ENCODE measurements at places on chromosomes 1 and 21.
A peak's percentile ranks its signal among the peaks of the same experiment; 100 is the strongest.

- peak; percentile 47 for DNase-seq
Measured at GRCh38 chr1:31182352-31182751, 57.3 kb downstream of the NKAIN1 start.

- DNase-seq: no peak
Measured at GRCh38 chr1:103525114-103525606, 339 bp upstream of the RNPC3 start.

- DNase-seq: no peak
Measured at GRCh38 chr21:24093032-24093431, 1514.2 kb downstream of the MRPL39 start.

- no peak for DNase-seq
Measured at GRCh38 chr1:228717081-228717480, 18.2 kb upstream of the RHOU start.

DNA sequence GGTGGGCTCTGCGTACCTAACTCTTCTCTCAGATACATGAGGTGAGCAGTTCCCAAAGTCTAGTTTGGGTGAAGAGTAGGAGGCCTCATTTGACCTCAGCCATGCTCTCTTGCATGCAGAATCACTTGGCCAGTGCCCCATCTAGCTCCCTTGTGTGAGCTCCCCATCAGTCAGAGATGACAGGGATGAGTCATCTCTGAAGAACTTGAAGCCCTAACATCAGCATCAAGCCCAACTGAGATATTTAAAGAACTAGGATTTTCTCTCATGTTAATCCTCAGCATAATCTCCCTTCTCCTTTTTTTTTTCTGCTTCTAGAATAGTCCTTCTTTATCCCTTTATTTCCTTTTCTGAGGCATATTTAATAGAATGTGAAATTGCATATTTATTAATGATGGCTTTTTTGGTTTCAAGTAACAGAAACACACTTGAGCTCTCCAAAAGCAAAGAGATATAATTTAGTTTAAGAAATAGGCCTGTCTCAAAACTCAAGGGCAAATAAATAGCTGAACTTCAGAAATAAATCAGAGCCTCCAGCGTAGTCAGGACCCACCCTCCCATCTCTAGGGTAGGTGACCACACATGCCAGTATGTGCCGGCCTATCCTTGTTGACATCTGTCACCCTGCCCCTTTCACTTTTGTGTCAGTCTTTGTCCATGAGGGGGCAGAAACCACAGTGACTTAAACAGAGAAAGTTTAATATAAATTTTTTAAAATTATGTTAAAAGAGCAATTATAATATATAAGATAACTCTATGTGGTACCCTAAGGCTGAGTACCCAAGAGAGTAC is 112.3 kb downstream of the TSEN15 start:
- no peak for DNase-seq

- no peak for DNase-seq
Measured at GRCh38 chr1:209265301-209265700, 318.2 kb upstream of the CAMK1G start.

DNA sequence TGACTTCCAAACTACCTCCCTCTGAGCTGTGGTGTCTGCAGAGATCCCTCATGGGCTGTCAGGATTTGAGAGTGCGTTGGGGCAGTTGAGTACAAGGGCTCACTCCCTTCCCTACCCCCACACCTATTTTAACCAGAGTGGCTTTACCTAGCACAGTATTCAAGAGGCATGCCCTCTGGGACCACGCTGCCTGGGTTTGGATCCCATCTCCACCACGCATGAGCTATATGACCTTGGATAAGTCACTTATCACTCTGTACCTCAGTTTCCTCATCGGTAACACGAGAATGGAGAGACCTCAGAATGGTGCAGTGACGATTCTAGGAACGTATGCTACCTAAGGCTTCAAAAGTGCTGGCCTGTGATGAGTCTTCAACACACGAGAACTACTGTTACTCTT is 147.3 kb upstream of the WNT4 start:
- no peak for DNase-seq

DNA sequence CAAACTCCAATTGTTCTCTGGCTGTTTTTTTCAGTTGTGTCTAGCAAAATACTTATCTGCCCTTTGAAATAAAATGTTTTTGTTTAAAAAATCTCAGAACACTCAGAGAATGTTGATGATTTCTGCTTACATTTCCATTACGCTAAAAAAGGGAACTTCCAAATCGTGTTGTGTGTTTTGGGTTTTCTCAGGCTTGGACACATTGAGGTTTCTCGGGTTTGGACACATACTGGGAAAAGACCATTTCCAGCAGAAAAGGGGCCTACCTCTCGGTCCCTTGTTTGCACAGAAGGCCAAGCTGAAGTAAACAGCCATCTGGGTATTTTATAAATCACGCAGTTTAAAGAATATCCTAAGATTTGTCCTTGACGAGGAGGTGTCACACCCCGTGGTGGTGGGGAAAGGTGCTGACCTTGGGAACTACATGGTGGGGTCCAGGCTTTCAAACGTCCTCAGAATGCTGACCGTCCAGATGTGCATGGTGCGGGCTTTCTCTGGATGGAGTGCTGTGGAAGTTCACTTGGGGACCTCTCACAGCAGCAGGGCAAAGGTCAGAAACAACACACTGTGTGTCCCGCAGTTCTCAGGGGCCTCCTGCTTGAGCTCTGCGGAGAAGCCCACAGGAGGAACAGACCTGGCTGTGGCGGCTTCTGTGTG is 67.8 kb downstream of the SLC37A1 start:
- no peak for DNase-seq

DNA sequence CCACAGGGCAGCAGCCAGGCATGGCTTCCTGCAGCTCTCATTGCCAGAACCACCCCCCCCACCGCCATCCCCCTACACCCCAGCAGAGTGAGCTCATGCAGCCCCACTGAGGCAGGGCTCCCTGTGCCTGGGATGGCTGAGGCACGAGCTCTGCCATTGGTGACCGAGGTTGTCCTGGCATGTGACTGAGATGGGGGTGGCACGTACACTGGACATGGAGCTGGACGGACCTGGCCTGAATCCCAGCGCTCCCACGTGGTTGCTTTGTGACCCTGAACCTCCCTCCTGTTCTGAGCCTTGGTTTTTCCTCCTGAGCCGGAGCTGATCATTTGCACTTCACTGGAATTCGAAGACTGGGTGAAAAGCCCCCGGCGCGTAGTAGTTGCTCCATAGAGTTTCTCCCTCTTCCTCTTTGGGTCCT is 28.3 kb downstream of the ALPL start:
- no peak for DNase-seq

- no peak for DNase-seq
Measured at GRCh38 chr1:229221106-229222019, 49.5 kb upstream of the RAB4A start.

DNA sequence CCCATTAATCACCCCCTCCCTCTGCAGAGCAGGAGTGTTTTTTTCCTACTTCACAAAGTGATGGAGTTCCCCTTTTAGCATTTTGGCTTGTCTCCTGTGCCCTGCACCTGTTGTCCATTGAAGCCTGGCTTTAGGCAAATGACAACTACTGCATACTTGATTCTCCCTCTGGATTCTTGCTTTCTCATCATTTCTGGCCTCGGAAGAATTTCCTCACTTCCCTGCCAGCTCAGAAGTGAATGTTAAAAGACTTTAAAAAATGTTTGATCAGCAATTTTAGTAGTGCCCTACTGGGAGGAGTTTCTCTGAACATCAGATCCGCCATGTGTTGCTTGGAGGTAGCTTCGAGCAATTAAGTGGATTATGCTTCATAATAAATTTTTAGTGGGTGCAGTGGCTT is 28.1 kb downstream of the RCOR3 start:
- DNase-seq: no peak

DNA sequence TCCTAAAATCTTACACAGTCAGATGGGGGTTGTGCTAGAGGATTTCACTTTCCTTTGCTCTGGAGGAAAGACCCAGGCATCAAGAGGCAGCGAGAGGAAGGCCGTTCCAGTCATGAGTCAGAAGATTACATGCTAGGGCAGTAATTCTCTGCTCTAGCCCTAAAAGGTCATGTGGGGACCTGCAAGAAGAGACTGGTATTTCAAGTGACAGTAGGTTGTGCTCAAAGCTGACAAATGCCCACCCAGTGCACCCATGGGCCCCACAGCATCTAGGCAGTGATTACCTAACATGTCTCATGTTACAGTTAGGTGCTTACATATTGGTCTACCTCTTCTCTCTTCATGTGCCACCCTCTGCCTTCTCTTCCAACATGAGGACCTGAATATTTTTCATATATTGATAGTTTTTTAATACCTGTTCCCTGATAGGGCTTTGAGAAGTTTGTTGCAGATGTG is 99.7 kb upstream of the BEND5 start:
- DNase-seq: no peak

- DNase-seq: no peak
Measured at GRCh38 chr1:157984469-157984868, 9.0 kb upstream of the KIRREL1 start.

GRCh38 chr1:179313004-179313403 is 19.4 kb downstream of the SOAT1 start:
- no peak for DNase-seq

DNA sequence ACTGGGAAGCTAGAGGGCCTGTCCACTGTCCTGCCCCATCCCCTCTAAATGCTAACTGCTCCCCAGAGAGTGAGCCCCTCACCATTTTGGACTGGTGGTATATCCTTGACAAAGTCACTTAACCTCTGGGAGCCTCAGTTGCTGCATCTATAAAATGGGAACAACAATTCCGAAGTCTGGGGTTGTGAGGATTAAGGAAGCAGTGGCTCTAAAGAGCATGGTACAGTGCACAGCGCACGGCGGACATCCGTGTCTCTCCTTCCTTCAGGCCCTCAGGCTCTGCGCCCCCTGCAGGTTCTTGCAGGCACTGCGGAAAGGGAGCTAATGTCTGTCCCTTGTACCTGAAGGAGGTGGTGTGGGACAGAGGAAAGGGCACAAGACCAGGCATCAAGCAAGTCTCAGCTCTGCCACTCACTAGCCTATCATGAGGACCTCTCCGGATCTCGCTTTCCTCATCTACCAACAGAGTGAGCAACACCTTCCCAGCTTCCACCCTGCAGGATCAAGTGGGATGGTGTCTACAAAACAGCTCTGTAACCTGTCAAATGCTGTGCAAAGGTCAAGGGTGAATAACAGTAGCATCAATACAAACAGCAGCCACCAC is 20.1 kb downstream of the ECE1 start:
- DNase-seq: peak; percentile 89

GRCh38 chr1:17596186-17596585 is 56.7 kb downstream of the ARHGEF10L start:
- no peak for DNase-seq

- DNase-seq: no peak
Measured at GRCh38 chr1:39127513-39127912, 77.0 kb upstream of the MACF1 start.

DNA sequence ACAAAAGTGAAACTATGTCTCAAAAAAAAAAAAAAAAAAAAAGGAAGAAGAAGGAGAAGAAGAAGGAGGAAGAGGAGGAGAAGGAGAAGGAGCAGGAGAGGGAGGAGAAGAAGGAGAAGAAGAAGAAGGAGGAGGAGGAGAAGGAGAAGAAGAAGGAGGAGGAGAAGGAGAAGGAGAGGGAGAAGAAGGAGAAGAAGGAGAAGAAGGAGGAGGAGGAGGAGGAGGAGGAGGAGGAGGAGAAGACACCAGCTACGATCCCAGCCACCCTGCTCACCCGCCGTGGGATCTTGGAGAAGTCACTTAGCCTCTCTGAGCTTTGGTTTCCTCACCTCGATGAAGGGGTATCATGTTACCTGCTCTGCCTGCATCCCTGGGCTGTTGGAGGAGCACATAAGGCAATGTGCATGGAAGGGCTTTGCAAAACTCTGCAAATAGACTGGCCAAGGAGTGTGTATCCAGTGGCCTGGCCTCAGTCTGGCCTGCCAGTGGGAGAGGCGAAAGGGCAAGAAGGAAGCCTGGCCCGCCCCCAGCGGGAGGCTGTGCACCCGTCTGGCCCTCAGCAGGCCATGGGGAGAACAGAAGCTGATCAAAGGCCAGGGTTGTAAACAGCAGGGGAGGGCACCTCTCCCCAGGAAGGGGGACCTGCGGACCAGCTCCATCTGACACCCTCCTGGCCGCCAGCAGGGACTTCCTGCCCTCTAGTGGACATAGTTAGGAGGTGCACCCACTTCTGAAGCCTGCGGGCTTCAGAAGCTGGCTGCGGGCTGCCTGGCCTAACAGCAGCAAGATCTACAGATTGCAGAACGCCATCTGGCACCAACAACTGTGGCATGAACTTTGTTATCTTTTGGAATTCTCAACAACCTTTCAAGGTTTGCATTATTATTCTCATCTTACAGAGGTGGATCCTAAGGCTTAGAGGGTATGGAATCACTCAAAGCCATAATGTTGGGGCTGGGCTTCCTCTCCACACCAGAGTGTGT is 19.2 kb upstream of the CDK18 start:
- peak; percentile 82 for DNase-seq

- DNase-seq: no peak
Measured at GRCh38 chr21:33021150-33021549, 4.6 kb upstream of the OLIG2 start.

DNA sequence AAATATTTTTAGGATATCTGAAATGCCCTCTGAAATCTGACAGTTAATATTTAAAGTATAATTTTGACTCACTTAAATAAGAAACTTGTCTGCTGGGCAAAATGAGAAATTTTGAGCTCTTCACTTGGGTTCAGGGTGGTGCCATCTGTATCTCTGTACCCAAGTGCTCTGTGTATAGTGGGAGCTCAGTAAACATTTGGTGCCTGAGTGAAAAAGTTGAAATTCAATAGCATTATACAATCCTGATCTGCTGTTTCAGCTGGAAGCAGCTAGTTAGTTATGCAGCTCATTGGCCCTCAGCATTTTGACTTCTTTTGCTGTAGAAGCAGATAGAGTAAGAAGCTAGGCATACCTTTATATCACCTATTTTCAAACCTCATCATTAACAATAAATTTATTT is 73.3 kb downstream of the RPE65 start:
- no peak for DNase-seq

- no peak for DNase-seq
Measured at GRCh38 chr21:32183396-32183795, 95.5 kb downstream of the MIS18A start.

- DNase-seq: no peak
Measured at GRCh38 chr1:59967141-59967697, 40.6 kb upstream of the CYP2J2 start.

- no peak for DNase-seq
Measured at GRCh38 chr21:28135646-28136045, 857.0 kb downstream of the LTN1 start.

DNA sequence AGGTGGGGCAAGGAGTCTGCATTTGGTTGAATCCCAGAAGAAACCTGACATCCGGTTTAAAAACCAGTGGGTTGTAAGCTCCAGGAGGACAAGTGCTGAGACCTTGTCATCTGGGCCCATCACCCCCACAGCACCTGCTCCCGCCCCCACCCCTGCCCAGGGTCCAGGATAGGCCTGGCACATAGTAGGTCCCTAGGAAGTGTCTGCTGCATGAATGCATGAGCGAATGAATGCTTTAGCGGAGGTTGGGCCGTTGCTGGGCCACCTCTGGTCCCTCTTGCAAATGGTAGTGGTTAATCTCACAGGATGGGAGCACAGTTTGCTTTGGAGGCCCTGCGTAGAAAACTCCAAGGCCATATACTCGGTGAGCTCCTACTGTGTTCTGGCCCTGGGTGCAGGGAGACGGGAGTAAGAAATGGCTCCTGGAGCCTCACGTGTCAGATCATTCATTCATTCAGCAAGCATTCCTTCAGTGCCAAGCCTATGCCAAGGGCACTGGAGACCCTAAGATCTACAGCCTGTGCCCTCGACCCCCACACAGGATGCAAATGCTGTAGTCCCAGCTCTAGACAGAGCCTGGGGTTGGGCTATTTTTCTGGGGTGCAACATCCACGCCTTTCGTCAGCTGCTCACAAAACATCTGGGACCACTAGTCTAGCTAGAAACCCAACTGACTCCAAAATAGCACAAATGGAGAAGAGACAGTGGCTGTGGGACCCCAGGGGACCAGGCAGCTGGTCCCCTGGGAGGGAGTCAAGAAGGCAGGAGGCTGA is 28.9 kb downstream of the EPHA2 start:
- no peak for DNase-seq

- DNase-seq: peak; percentile 92
Measured at GRCh38 chr1:46036894-46037839, 95.3 kb downstream of the PIK3R3 start.

All from glutamatergic neuron (in vitro differentiated cells).